ENCODE measurements at places on chromosomes 5 and 9.

DNA sequence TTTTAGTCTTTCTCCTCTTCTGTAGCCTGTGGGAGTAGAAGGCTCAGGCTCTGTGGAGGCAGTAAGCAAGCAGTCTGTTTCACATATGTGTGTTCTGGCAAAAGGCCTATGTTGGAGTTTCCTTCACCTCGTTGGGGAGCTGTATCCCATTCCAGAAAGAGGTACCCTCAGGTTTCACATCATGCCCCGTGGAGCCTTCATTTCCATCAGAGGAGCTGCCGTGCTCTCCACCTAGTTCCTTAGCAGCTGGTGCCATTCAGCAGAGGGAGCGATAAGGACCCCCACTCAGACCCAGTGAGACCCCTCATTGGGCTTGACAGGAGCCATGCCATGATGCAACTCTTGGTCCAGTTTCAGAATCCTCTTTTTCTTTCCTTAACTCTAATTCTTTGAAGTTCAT lies 50.6 kb upstream of the ANGPTL2 start:
- DNase-seq: no peak

DNA sequence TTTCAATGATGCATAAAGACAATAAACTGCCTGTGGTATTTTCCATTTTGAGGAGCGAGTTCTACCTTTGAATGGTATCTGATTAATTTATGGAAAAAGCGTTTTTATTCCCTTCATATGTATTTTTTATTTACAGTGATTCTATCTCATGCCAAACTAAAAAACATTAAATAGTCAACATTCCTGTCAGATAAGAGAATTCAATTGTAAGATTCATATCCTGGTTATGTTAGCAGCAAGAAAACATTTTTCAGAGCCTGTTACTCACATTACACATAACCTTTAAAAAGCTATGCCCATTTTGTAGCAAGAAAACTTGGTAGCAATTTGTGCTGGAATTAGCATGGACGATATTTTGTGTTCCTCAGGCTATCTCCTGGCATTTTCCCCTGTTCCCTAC lies 55.1 kb upstream of the PRLR start:
- no peak for DNase-seq

- no peak for DNase-seq
Measured at GRCh38 chr5:34488984-34489383, 167.1 kb upstream of the RAI14 start.

GRCh38 chr5:87116825-87117512 lies 150.7 kb upstream of the RASA1 start:
- DNase-seq: no peak

- no peak for DNase-seq
Measured at GRCh38 chr9:2354216-2354615, 267.4 kb upstream of the VLDLR start.

- DNase-seq: no peak
Measured at GRCh38 chr9:69809304-69809863, 11.2 kb upstream of the CFAP95 start.
